ENCODE measurements at places on chromosomes 16 and 17.

DNA sequence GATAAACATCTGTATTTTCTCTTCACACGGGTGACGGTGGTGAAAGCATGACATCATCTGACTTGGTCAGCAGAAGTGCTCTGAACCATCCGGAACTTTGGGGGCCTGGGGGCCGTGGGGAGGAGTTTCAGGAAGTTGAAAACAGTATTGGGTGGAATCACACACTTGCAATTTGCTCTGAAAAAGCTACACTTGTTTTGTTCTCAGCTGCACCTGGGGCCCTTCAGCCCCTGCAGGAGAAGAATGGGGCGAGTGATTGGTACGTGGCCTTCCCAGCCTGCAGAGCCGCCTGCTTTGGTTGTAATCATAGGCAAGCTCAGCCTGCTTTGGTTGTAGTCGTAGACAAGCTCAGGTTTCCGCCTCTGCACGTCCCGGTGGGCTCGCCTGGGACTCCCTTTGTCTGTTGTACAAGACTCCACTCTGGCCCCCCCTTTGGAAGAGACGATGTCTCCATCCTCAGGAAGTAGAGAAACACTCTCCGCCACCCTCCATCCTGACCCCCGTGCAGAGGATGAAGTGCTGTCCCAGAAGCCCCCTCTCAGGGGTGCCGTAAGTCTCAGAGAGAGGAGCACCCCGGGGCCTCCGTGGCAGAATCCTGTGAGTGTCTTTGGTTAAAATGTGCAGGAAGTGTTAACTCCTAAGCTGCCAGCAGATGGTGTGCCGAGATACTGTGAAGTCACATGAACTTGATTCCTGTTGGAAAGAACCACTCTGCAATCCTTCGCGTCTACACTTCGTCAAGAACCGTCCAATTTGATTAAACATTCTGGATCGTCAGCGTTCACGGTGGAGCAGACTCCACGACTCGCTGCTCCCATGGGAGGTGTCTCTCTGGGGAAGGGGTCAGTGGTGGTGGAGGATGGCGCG, 5.4 kb downstream of the BANP start:
- no peak for DNase-seq

DNA sequence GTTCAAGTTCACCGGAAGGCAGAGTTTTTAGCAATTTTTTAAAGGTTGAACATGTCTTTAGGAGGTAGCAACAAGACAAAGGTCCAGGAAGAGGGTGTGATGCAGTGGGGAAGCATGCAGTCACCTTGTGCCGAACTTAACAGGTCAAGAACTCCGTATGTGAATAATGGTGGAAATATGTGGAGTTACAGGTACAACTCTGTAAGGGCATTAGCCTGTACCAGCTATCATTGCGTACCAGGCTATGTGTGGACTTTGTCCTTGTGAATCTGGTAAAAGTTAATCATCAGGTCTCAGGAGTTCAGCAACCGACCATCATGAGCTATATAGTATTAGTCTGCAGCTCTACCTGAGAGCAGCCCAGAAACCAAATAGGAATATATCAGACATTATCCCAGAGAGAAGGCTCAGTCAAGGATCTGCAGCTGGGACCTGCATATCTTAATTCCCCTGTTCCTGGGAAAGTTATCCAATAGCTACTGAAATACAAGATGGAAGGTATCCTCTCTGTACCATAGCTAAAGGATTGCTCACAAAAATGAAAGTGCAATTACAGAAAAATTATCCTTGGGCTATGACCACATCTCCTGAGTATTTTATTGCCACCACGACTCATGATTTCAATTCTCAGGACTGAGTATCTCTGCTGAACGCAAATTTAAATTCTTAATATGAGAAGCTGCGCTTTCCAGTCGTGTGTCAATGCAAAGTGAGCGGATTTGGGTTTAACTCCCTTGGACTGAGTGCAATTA, 469.3 kb downstream of the CDH13 start:
- no peak for DNase-seq

- DNase-seq: no peak
Observed at GRCh38 chr17:57516290-57517230, 228.5 kb downstream of the CCDC182 start.

GRCh38 chr17:83064021-83064731, 15.2 kb upstream of the METRNL start:
- DNase-seq: no peak

GRCh38 chr16:14300705-14301168, 229.6 kb downstream of the MRTFB start:
- DNase-seq: no peak

- DNase-seq: no peak
Observed at GRCh38 chr16:7124242-7124641, 208.4 kb upstream of the RBFOX1 start.

DNA sequence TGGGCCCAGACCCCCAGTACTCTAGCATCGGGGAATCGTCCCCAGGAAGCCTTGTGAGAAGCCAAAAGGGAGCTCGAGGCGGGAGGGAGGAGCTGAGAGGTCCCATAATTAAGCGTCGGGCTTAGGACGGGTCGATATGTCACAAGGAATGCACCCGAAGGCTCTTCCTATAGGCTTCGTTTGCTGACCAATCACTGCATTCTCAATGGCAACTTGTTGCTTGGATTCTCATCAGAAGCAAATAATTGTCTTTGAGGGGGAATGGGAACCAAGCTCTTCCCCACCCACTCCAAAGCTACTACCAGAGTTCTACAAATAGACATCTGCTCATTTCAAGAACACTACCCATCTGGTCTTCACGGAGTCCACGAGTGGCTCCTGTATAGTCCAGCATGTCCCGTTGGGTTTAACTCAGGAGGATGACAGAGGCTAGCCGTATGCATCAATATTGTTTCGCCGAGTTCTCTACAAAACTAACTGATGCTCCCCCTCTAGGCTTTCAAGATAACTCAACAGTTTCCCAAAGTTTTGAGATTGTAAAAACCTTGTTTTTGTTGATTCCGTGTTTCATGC, 628 bp upstream of the BLMH start:
- DNase-seq: no peak

DNA sequence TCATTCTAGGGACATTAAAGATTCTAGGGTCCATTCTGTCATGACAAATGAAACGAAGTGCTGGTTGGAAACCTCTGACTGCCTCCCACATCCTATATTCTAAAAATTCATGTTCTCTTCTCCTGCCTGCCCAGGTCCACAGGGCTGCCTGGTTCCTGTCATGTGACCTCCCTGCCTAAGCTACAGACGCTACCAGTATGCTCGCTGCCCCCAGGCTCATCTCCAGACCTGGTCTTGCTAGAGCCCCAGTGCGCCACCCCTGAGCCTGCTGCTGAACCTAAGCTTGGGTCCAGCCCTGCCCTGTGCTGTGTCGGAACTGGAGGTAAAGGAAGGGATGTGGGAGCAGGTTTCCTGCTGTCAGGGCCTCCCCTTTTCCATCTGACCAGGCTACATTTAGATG, 231.6 kb upstream of the CDH5 start:
- no peak for DNase-seq

GRCh38 chr16:57155702-57156350, 30.0 kb downstream of the PSME3IP1 start:
- no peak for DNase-seq

- DNase-seq: no peak
Observed at GRCh38 chr17:45129426-45129939, 2.8 kb downstream of the PLCD3 start.

GRCh38 chr16:15690296-15690695, 40.3 kb downstream of the NDE1 start:
- no peak for DNase-seq

GRCh38 chr16:12229759-12230594, 253.4 kb downstream of the SNX29 start:
- no peak for DNase-seq

DNA sequence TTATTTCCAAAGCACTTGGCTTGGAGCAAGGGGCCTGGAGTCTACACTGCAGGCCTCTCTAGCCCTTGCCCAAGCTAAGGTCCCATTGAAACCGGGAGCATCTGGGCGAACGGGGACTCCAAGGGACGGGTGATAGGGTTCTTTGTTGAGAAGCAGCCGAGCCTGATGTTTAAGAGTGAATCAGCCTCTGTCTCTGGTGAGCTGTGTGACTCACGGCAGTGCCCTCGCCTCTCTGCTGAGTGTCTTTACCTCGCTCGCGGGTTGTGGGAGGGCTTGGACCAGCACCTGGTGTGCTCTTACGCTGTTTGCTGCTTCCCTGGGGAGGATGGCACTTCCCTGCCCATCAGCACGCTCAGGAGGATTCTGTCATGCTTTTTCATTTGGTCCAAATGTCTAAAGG, 1.3 kb downstream of the HGS start:
- no peak for DNase-seq

DNA sequence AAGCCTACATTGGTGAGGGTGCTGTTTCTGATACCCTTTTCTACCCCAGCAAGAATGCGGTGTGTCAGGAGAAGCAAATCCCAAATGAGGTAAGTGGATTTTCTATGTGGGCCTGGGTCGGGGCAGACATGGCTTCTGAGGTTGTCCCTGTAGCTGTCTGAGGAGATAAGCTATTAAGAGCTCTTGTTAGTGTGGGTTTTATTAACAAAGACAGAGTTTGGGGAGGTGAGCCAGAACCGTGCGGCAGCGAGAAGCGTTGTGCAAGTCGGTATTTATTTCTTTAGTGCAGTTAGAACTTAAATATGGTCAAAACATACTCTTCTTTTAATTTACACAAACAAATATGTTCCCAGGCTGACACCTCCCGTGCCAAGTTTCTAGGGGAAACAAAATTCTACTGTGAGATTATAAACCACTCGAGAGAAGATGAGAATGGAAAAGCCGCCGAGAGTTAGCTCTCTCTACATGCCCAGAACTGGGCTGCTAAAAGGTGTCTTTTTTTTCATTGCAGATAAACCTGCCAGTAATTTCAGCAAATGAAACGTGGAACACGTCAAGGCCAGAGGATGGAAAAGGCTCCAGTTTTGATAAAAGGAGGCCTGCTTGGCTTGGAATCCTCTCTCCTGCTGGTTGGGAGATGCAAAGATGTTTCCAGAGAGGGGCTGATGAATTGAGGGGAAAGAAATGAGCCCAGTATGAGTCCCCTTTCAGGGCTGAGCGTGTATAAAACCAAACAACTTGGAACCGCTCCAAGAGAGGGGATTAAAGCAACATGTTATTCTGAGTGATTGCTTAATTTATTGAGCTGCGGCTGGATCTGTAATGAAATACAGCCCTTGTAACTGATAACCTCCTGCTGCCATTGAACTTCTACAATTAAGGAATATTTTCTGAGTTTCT, 254.6 kb downstream of the MRTFB start:
- DNase-seq: no peak

DNA sequence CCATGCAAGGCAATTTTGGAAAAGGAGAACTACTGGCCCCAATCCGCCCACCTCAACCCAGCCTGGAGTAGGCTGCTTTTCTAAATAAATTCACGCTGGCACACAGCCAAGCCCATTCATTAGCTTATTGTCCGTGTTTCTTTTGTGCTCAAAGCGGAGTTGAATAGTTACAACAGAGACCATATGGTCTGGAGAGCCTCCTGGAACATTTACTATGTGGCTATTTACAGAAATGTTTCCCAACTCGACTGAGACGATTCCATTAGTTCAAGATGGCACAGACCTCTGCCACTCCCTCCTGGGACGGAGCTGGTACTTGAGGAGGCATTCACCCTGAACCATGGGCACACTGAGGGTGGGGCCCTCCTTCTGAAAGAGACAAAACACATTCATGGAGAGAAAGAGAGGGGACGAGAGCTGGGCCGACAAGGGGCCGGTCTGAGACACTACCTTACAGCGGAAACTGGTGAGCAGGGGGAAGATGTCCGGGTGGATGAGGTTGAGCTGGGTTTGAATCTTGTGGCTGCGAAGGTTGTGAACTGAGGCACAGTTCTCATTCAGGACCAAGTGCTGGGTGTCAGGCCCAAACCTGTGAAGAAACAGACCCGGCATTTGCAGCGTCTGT, 15.7 kb downstream of the ELAC2 start:
- DNase-seq: no peak

DNA sequence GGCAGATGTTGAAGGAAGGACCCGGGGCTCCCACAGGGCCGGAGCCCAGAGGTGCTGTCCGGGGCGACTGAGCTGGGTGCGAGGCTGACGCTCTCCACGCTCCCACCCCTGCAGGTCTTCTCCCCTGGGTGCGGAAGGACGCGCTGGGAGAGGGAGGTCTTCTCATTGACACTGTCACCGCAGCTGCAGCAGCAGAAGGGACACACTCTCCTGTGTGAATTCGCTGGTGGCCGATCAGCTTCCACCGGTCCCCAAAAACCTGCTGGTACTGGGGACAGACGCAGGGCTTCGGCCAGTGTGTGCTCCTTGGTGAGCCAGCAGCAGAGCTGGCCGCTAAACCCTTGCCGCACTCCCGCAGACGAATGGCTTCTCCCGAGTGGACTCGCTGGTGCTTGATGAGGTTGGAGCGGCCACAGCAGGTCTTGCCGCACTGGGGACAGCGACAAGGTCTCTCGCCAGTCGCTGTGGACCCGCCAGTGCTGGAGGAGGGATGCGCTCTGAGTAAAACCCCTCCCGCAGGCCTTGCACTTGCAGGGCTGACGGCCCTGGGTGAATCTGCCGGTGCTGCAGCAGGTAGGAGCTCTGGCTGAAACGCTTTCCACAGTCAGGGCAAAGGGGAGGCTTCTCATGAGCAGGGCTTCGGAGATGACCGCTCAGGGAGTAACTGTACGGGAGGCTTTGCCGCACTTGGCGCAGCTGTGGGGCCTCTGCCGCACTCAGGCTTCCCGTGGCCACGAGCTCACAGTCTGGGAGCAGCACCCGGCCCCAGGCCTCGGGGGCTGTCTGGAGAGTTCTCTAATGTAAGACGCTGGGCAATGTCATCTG, 6.2 kb downstream of the ZNF843 start:
- DNase-seq: no peak

All from GOT3 (cell line).